Activated effector memory CD4-positive, alpha-beta T cell treated with anti-CD3 and anti-CD28 coated beads, Interleukin-2, amount 50 U/mL, for 16 hours (primary cell): ENCODE measurements at places on chromosomes 12 and 14.
A peak's percentile ranks its signal among the peaks of the same experiment; 100 is the strongest.

GRCh38 chr12:124338448-124338847 is 43.6 kb downstream of the RFLNA start:
- no peak for DNase-seq

DNA sequence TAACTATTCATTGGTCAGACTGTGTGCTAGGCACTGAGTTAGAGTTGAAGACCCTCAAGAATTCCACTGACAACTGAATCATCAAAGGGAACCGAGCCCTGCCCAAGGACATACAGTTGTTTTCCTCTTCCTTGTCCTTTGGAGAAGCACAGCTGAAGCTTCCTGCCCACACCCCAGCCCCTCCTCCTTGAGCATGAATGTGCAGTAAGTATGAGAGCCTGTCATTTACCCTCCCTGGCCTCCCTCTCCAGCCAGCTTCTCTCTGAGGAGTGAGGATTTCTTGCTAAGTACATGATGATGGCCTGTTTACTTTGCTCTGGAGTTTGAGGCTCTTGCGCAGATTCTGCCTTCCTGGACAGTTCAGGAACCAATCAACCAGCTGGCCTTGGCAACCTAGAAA is 235.2 kb downstream of the CACNA1C start:
- DNase-seq: no peak

DNA sequence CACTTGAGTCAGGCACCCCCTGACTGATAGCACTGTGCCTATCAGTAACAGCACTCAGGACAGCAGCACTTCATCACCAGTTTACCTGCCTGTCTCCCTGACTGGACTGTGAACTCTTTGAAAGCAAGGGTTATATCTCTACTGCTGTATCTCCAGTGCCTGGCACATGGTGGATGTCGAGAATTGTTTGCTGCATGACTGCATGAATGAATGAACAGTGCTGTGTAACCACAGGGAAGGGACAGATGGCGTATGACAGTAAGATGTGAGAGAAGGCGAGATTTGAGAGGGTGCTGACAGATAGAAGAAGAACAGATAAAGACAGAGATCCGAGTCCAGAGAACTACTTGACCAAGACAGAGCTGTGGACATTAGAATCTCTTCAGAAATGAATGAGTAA is 29.7 kb downstream of the BRAP start:
- no peak for DNase-seq

GRCh38 chr14:94568186-94568585 is 6.9 kb downstream of the SERPINA4 start:
- DNase-seq: no peak

GRCh38 chr12:51926718-51927117 is 19.4 kb downstream of the ACVRL1 start:
- peak; percentile 81 for DNase-seq

DNA sequence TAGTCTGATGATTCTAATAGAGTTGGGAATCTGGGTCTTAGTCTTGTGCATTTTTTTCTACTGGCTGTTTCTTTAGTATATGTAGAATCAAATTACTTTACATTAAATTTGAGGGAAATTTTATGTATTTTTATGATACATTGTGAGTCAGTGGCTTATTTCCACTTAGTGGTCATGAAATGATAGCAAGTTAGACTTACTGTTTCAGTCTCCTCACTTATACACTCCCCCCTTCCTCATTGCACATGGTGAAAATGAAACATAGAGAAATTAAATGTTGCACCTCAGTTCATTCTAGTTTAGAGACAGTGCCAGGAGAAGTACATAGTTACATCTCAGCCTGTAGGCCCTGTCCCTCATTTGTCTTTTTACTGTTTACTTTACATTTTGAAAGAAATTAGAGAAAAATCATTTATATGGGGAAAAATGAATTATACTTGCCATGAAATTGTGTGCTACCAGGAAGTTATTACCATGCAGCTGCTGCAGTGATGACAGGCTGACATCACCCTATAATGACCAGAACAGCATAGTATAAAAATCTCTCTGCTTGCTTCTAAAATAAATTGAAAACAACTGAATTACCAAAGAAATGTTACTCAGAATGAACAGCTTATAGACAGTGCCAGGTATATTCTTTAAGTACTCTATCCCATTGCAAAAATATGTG is 113.2 kb downstream of the TRMT5 start:
- DNase-seq: no peak

- DNase-seq: no peak
These were observed 53.7 kb downstream of the RIN3 start for GRCh38 chr14:92567173-92567725.

DNA sequence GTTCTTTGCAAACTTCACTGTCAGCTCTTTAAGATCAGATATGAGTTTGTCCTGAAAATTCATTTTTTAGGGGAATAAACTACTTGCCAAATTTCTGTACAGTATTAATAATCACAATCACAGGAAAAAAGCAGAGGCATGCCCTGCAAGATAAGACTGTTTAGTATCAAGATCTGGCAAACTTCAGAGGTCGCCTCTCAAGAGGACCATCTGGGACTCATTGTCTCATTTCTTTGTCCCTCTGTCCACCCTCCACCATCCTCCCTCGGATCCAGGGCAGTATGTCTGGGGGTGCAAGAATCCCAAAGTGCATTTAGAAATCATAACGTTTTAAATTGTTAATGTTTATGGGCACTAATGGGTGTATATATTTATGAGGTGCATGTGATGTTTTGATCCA is 232.4 kb upstream of the FKBP4 start:
- DNase-seq: no peak

DNA sequence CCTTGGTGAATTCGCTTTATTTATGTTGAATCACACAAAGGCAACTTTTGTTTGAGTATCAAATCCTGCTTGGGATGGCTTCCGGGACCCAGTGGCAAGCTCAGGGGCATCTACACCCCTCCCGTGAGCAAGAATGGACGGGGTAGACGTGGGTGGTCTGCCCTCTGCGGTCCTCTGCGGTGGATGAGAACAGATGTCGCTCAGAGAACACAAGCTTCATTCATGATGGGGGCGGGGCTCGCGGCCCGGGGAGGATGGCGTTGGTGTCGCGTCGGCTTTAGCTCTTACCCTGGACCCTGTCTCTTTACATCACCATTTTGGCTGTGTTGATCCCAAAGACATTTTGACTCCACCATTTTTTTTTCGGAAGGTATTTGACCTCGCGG is 158.5 kb upstream of the RTL1 start:
- no peak for DNase-seq

- no peak for DNase-seq
These were observed 39.7 kb upstream of the PSMA6 start for GRCh38 chr14:35252451-35252868.

- DNase-seq: no peak
These were observed 41.7 kb downstream of the TRIM9 start for GRCh38 chr14:51053157-51053556.

GRCh38 chr12:111196532-111196931 is 172.4 kb downstream of the PHETA1 start:
- DNase-seq: no peak

DNA sequence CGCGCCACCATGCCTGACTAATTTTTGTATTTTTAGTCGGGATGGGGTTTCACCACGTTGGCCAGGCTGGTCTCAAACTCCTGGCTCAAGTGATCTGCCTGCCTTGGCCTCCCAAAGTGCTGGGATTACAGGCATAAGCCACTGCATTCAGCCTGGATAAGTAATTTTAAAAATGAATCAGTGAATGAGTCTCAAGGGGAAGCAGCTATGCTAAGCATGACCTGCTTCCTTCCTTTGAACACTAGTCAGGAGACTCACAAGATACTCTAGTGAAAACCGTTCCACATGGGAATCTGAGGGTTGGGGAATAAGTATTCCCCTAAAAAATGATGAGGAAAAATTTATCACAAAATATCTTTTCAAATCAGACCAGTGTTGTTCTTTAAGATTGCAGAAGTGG is 10.7 kb upstream of the FAM234B start:
- no peak for DNase-seq

- DNase-seq: no peak
These were observed 195.7 kb downstream of the AKAP6 start for GRCh38 chr14:32524609-32525375.

DNA sequence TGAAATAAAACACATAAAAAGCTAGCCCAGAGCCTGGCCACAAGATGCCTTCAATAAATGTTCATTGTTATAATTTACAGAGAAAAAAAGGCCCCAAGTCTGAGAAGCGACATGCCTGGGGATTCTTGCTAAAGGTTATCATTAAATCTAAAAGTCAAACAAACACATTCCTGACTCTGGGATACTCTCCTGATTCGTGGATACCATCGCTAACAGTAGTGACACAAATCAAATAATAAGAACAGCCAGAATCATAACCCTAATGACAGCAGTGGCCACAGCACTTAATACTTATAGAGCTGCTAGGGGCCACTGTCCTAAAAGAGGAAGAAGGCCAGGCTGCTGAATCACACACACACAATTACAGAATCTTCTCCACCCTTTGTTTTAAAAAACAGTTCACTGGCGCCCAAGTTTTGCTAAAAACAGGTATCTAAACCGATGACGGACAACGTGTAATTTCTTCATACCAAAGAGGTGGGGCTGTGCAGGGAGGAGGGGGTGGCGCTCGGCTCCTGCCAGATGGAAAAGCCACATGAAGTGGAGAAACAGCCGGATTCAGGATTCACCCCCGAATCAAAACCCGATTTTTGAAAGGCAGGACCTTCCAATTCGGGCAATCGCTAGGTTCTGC is 1.2 kb downstream of the CLIP1 start:
- DNase-seq: no peak

DNA sequence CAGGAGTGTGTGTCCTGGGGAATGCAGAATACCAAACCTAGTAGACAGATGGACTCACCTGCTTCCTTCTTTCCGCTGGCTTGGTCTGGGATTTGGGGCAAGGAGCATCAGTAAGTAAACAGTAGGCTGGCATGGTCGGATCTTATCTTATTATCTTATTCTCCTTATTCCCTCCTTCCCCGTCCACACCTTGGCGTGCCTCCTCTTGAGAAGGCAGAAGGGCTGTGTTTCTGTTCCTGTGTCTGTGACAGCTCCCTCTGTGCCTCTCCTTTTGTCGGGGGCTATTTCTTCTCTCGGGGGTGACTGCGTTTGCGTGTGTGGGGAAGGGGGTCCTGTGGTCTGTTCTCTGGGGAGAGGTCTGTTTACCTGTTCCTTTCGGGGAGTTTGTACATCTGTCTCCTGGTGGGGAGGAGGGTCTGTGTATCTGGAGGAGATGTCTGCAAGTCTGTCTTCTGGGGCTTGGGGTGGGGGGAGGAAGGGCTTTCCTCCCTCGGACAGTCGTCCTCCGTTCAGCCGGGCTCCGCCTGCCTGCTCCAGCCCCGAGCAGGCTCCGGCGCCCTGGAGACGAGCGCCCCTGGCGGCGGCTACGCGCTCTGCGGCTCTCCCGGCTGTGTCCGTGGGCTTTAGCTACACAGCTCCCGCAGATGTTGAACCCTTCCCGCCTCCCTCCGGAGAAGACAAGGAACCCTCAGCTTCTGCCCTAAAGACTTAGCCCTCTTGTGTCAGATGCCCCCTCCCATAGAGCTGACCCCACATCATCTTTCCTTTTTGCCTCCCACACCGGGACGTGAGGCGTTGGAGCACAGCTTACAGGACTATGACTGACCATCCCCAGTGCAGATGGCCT is 4.4 kb downstream of the KRT86 start:
- peak; percentile 90 for DNase-seq

- no peak for DNase-seq
These were observed 92.1 kb upstream of the KRR1 start for GRCh38 chr12:75603475-75603874.

GRCh38 chr12:80469681-80470080 is 25.6 kb downstream of the PTPRQ start:
- DNase-seq: no peak
